ENCODE measurements at places on chromosomes 1 and 21.

DNA sequence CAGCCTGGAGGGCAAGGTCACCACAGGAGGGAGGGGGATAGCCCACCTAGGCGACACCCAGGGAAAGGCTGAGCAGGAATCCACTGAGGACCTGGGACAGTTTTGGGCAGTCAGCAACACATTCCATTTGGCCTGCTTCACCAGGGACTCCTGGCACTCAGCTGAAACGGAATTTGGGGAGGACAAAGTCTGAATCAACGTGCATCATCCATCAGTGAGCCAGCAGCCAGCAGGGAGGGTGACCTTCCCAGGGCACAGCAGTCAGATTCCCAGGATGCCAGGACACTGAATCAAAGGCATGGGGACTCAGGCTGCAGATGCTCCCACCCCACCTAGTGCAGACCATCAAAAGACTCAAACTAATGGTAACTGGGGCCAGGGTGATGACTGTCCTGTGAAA lies 4.6 kb downstream of the SH3BP5L start:
- DNase-seq = peak; percentile 94

DNA sequence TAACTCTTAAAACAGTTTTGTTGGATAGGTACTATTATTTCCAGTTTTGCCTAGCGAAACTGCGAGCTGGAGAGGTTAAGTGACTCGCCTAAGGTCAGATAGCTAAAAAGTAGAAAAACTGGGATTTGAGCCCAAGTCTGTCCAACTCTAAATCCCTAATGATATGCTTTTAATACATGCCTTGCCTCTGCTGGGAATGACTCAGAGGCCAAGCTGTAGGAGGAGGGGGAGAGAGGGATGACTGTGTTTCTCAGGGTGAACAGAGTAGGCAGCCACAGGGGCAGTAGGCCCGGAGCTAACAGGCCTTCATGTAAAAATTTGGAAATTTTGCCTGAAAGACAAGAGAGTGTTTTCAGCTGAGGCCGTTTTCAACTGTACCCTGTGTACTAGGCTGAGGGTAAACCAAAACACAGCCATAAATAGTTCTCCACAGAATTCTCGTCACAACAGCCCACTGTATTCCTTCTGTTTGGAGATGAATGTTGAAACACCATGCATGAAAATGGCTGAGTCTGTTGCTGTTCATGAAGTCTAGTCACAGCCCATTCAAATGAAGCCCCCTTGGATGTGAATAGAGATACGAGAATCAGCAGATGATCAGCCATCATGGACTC lies 107.5 kb upstream of the HOOK1 start:
- DNase-seq = peak; percentile 91

DNA sequence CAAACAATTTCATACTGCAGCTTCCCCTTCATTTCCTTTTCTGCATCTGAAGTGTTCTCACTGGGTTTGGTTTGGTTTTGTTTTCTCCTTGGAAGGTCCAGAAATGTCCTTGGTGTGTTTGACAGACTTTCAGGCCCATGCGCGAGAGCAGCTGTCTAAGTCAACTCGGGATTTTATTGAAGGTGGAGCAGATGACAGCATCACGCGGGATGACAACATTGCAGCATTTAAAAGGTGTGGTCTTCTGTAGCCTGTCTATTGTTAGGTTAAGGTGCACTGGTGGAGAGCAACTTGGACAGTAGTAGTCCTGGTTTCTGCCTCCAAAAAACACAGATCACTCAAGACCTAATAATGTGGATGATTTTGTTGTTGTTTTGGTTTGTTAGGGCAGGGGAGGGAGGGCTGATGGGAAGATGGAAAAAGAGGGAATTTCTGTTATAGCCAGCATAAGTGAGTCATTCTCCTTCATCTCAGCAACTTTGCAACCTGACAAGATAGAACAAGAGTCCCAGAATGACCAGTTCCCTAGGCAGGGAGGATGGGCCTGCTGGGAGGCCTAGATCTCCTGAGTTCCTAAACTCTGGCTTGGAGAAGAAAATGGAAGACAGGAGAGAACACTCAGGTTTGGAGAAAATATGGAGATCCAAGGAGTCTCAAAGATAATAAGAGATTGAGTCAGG lies 12.5 kb downstream of the HAO2 start:
- no peak for DNase-seq

GRCh38 chr1:241817331-241817792 lies 30.6 kb upstream of the EXO1 start:
- peak; percentile 18 for DNase-seq

GRCh38 chr1:234675572-234675971 lies 65.6 kb upstream of the IRF2BP2 start:
- no peak for DNase-seq

GRCh38 chr1:246270236-246270635 lies 236.8 kb downstream of the SMYD3 start:
- no peak for DNase-seq

GRCh38 chr1:23548704-23549143 lies 10.6 kb downstream of the ID3 start:
- DNase-seq = peak; percentile 52

DNA sequence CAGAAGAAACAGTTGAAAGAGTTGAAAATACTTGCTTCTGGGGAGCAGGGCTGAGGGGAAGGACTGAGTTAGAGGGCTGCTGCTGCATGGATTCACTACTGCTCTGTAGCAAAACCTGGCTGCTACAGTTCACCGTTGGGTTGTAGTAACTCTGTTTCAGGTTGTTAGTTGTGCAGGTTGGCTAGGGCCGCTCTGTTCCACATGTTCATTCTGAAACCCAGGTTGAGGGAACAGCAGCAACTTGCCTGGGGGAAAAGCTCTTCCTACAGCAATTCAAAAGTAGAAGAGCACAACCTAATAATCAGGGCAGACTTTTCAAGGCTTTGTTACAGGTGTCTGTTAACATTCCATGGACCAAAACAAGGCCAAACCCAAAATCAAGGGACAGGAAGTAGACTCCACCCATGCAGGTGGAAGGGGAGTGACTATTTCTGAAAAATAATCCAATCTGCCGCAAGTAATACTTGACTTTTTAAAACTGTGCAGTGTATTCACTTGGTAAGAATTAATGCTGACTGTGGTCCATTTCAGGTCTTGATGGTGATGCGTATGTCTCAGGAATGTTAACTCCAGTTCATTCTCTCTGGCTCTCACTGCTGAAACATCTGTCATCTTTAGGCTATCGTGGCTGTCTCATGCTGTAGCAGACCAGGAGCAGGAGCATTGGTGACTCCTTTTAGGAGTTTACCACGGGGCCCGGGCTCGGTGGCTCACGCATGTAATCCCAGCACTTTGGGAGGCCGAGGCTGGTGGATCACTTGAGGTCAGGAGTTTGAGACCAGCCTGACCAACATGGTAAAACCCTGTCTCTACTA lies 5.1 kb upstream of the PARK7 start:
- peak; percentile 41 for DNase-seq

- peak; percentile 29 for DNase-seq
Observed at GRCh38 chr1:49163031-49163430, 386.3 kb upstream of the BEND5 start.

DNA sequence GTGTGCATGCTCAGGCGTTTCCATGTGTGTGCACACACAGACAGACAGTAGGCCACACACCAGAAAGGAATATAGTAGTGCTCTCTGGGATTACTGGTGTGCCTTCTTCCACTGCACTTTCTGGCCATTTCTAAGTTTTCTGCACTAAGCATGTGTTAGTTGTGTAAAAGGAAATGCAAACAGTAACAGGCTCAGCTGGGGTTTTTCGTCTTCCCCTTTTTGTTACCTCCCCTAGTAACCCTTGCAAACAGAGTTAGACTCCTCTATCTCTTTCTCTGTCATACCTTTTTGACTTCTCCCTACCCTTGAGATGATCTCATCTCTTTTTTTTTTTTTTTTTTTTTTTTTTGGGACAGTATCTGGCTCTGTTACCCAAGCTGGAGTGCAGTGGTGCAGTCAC lies 196.3 kb downstream of the SDCCAG8 start:
- DNase-seq = no peak

DNA sequence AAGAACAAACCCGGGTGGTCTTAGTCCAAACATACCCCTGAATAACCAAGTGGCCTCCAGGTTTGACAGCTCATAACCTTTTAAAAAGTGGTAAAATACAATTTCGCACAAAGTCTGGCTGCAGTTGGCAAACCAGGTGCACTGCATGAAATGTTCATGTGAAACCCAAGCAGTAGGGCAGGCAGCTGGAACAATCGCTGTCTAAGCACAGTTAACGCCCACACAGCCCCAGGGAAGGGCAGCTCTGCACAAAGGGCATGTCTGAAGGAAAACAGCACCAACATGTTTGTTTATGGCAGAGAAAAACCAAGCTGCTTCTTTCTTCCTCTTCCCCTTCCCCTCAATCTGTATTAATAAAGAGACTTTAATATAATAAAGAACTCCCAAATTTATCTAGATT lies 49.5 kb downstream of the KIAA1614 start:
- no peak for DNase-seq
